Cerebellar cortex (tissue), 1 donor: ENCODE measurements at places on chromosomes 4 and X.

DNA sequence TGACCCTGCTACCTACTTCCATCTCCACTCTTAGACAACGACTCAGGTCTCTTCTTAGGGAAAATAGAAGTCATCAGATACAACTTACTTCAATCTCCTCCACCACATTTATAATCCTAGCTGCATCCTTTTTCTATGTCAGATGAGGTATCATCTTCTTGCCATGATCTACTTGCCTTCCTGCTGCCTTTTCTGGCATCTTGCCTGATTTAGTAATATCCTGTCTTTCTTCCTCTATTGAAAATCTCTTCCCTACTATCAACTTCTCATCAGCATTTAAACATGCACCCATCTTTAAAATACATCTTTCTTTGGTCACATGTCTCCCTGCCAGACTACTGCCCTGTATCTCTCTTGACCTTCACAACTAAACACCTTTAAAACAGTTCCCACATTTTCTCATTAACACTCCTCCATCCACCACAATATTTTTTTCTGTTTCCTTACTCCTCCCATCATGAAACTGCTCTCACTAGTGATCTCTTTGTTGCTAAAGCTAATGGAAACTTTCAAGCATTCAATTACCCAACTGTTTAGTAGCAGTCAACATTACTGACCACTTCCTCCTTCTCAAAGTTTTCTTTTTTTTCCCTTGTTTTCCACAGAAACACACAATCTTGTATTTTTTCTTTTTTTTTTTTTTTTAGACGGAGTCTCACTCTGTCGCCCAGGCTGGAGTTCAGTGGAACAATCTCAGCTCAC, 100.8 kb upstream of the CXorf66 start:
- DNase-seq, result no peak

GRCh38 chr4:3227878-3228675, 20.9 kb upstream of the MSANTD1 start:
- peak; percentile 40 for DNase-seq

DNA sequence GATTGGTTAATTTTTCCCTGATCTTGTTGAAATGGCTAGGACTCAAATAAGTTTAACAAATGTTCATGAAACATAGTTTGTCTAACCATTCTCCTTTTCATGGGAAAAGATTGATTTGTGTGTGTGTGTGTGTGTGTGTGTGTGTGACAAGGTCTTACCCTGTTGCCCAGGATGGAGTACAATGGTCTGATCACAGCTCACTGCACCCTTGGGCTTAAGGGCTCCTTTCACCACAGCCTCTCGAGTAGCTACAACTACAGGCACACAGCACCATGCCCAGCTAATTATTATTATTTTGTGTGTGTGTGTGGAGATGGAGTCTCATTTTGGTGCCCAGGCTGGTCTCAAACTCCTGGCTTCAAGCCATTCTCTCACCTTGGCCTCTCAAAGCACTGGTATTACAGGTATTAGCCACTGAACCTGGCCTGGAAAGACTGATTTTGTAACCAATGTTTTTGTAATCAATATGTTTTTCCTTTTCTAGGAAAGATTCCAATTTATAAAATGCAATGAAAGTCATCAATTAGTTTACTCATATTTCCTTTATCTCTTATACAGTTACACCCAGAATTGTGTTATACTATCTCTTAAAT, 139.3 kb downstream of the CPE start:
- no peak for DNase-seq

DNA sequence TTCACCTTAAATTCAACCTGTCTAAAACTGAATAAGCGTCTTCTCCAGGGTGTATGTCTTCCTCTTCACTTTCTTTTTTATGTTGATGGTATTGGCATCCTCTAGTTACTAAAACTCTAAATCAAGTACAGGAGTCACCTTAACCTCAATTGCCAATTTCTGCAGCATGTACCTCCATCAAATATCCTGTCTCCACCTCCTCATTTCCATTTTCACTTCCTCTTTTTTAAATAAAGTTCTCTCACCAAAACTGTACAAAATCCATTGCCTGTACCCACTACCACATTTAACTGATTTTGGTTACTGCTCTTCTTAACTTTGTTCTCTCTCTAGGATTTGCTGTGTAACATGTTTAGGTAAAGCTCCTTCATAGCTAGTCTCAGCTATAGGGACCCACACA, 9.2 kb upstream of the NPFFR2 start:
- no peak for DNase-seq

DNA sequence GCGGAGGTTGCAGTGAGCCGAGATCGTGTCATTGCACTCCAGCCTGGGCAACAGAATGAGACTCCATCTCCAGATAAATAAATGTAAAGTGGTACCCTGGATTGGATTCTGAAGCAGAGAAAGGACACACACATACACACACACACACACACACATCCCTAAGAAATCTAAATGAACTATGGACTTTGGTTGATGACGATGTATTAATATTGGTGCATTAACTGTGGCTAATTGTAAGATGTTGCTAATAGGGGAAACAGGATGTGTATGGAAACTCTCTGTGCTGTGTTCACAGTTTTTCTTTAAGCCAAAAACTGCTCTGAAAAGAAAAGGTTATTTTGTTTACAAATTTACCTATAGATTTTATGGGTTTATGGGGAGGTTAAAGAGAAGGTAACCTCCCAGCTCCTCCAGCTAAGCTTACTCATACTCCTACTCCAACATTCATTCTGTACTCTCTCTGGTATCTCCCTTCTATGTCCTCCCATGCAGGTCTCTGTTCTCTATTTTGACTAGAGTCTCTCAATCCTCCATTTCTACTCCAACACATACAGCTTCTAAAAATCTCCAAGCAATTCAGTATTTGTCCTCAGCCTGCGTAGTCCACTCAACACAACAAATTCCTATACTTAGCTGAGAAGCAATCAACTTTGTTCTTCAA, 46.5 kb upstream of the RELL1 start:
- DNase-seq, result no peak

DNA sequence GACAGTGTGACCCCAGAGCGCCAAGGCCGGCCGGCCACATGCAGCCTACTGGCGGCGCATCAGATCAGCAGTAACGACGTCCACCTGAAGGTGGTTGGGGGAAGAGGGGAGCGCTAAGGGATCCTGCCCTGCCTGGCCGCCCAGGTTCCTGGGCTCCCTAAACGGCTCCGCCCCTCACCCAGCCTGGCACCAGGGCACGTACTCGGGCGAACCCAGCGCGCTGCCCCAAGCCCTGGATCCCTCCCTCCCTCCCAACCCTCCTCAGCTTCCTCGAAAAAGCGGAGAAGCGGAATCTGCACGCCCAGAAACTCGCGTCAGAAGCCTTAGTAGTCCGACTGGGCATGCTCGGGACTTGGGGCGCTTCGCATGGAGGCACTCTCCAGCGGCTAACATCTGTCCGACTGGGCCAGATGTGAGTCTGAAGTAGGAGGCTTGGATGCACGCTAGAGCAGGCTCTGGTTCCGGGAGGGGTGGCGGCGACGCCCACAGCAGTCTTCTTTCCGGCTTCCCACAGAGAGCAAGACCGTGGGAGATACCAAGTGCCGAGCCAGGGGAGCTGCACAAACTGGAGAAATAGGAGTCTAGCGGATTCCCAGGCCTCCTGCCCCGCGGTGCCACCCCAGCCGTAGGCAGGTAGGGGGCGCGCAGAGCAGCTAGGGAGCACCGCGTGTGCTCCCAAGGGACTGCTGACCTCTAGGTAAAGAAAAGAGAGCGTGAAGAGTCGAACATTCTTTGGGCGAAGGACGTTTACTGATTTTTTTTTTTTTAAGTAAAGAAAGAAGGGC, 114.3 kb upstream of the TEX13C start:
- DNase-seq, result peak; percentile 64

GRCh38 chr4:7861440-7861881, 78.2 kb downstream of the AFAP1 start:
- DNase-seq, result no peak

DNA sequence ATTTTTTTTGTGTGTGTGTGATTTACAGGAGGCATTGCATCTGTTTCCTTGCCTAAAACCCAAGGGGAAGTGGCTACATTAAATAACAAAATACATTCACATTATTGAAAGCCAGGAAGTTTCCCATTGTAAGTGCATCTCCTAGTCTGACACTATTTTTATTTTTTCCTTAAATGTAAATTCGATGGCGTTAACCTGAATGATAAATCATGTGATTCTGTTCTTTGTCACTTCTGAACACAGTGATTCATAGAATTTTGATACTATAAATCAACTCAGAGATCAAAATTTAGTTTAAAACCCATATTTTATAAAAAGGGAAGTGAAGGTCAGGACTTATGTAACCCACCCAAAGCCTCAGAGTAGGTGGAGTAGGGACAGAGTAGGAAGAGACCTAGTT, 258.1 kb downstream of the GABRG1 start:
- DNase-seq, result no peak

GRCh38 chr4:40461879-40462278, 126.7 kb downstream of the CHRNA9 start:
- no peak for DNase-seq

GRCh38 chr4:164596927-164597326, 157.0 kb upstream of the SMIM31 start:
- no peak for DNase-seq

DNA sequence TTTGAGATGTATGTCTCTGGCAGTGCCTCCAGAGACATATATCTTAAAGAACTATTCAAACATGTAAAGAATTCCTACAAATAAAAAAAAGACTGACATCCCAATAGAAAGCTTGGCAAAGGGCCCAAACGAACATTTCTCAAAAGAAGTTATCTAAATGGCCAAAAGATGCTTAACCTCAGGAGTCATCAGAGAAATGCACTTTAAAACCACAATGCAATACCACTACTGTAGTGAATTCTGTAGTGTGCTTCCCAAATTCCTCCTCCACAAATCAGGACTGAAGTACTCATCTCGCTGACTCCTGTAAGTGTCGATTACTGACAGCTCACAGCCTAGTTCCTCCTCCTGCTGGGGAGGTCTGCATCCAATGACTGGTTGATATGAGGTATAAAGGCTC, 129.0 kb upstream of the MAMLD1 start:
- DNase-seq, result no peak

GRCh38 chrX:117982694-117983392, 133.8 kb downstream of the KLHL13 start:
- DNase-seq, result no peak

- no peak for DNase-seq
Measured at GRCh38 chr4:74217365-74217764, 59.4 kb downstream of the MTHFD2L start.

DNA sequence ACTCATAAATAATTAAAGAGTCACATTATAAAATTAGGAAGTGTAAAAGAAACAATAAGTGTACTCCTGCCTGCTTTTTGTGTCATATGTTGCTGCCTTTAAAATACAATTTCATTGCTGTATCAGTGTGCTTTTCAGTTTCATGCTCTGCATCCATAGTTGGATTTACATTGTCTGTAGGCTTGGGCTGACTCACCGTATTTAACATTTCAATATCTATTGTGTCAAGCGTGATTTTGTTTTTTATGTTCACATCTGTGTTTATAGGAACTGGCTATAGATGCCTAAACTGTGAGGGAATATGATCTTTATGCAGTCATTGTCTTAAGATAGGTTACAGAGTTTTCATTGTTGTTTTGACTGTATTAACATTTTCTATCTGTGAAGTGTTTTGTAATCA, 18.1 kb downstream of the CCSER1 start:
- DNase-seq, result no peak

DNA sequence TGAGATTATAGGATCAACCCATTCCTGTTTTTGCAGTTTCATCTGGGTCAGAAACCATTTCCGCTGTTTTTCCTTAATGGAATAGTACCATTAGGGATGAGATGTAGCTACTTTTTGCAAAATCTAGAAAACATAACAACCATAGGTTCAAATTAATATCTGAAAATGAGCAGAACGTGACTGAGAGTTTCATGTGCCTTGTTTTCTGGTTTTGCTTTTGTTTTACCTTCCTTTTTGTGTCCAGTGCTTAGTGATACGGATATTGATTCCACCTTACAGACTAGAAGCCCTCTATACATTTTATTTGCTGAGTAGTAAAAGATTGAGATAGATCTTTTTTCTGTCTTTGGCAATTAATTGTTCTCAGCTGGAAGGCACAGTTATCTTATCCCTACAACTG, 46.5 kb downstream of the SNX25 start:
- no peak for DNase-seq

- DNase-seq, result peak; percentile 48
Measured at GRCh38 chr4:39062094-39062769, at the start of gene KLHL5. Gene KLHL5 (plus strand): TSS chr4:39062232. CDS start chr4:39062653, 421 bp downstream.

DNA sequence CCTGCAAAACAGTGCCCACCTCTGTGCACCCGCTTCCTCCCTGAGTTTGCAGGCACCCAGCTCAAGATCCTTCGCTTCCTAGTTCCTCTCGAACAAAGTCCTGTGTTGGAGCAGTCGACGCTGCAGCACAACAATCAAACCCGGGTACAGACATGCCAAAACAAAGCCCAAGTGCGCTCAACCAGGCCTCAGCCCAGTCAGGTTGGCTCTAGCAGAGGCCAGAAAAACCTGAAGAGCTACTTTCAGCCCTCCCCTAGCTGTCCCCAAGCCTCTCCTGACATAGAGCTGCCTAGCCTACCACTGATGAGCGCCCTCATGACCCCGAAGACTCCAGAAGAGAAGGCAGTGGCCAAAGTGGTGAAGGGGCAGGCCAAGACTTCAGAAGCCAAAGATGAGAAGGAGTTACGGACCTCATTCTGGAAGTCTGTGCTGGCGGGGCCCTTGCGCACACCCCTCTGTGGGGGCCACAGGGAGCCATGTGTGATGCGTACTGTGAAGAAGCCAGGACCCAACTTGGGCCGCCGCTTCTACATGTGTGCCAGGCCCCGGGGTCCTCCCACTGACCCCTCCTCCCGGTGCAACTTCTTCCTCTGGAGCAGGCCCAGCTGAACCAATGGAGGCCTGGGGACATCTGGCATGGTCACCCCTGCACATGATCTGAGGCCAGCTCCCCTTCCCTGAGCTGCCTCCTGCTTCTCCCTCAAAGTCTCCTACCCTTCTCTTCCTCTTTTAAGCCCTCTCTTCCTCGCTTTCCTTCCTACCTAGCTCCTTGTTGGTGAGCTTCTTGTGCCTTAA, 6.9 kb downstream of the APEX2 start:
- DNase-seq, result no peak

DNA sequence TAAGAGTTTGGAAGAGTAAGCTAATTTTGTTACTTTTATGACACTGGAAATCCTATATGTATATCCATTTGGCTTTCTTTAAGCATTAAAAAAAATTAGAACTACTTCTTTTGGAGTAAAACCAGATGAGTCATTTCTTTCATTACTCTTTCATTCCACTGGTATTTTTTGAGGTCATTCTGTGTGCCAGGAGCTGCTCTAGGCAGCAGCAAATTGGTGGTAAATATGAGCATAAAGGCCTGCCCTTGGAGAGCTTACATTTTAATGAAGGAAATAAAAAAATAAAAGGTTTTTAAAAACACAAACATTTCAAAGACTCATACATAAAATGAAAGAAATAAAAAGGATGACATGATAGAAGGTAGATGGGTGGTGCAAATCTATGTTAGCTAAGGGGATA, 37.4 kb downstream of the MID1 start:
- DNase-seq, result no peak

DNA sequence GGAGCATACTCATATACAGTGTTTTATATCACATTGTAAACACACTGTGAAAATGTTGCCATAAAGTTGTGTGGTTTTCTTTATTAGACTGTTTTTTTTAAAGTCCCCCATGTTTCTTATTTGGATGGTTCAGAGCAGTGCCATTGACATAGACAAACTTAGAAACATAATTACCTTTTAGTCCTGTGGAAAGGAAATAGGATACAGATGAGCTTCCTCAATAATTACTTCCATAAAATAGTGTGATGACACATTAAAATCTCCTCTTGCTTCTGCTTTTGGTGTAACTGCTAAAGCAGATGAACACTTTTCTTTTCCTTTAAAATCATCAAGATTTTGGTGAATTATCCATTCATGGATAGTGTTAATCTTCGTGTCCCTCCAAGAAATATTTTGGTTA, 52.9 kb upstream of the LIMCH1 start:
- DNase-seq, result no peak
